ENCODE measurements at places on chromosomes 5 and 9. TPM values are rescaled to one million over a fixed set of nuclear protein-coding genes. Genes with fewer than 3 reads are reported as not detected.

Gene RAB3C
- 0.58 TPM for total RNA-seq

Gene GLRA1
- not detected for total RNA-seq

Gene IFNA13
- total RNA-seq, result not detected

Gene SLC46A2
- 0.64 TPM for total RNA-seq

Gene SYK
- total RNA-seq, result 31.2 TPM

All from metanephros (tissue), 2 donors.